Mucosa of gallbladder (tissue), 1 donor: ENCODE measurements at places on chromosomes 4 and X.

GRCh38 chr4:98828801-98829200 lies 100.1 kb downstream of the EIF4E start:
- DNase-seq, result no peak

GRCh38 chrX:76920607-76921006 lies 493.1 kb downstream of the MAGEE1 start:
- DNase-seq, result no peak

GRCh38 chrX:40244980-40245379 lies 147.2 kb upstream of the BCOR start:
- DNase-seq, result no peak

DNA sequence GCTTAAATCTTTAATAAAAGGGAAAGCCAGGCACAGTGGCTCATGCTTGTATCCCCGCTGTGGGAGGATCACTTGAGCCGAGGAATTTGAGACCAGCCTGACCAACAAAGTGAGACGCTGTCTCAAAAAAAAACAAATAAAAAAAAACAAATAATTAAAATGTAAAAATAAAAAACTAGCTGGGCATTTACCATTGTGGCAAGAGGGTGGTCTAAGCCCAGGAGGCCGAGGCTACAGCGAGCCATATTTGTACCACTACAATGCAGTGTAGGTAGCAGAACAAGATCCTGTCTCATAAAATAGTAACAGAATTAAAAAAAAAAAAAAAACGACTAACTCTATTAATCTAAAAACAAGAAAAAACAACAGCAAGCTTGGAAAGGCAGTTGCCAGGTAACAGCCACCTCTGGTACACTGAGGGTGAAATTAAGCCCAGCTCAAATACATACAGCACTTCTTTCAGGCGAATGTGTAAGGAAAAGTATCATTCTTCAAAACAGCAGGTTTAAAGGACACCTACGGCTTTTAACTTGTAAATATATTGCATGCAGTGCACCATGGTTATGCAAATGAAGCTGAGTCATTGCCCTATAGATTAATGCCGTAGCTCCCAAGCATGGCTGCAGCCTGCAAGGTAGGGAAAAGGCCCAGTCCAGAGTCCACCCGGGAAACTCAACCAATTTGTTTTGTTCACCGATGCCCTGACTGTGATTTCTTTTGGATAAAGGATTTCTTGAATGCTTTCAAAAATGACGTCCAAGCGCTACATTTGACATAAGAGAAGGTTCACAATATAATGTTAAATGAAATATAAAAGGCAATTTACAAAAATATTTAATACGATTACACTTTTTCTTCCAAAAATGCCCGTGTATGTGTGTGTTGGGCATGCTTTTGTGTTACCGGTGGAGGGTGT lies 14.5 kb upstream of the TXLNG start:
- peak; percentile 21 for DNase-seq

DNA sequence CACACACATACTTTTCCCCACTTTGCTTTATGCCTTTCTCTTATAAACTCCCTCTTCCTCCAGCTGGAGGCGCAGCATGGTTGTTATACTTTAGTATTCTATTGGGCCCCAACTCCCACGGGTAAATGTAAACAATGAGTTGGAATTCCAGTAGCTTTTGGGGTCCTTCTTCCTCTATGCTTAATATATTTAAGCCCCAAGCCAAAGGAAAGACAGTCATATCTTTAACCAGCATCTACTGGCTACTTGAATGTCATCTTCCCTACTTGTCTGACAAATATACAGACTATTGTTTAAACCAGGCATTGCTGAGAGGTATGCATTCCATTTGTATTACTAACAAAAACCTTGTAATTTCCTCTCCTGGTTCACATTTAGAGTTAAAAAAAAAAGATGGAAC lies 72.9 kb downstream of the WDR19 start:
- no peak for DNase-seq

GRCh38 chr4:167234316-167234881 lies at the start of gene SPOCK3:
Gene SPOCK3 (minus strand): TSS chr4:167234494.
- DNase-seq, result peak; percentile 35

- no peak for DNase-seq
These were observed 42.8 kb downstream of the AREG start for GRCh38 chr4:74487771-74488170.

DNA sequence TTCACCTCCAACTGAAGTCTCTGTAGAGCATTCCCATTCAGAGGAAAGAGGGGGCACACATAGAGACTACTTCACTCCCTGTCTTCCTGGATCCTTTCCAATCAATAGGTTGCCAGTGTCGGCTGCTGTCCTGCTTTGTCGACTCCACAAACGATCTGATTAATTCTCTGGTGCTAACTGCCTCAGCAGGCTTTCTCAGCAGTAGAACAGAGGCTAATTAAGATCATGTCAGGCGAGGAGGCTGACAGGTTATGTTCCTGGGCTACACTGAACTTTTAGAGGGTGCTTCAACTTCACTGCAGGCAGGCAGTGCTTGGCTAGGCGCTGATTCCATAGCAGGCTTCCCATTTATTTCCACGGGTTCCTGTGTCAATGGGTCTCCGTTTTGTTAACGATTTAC lies 79.2 kb downstream of the GRIA3 start:
- no peak for DNase-seq

DNA sequence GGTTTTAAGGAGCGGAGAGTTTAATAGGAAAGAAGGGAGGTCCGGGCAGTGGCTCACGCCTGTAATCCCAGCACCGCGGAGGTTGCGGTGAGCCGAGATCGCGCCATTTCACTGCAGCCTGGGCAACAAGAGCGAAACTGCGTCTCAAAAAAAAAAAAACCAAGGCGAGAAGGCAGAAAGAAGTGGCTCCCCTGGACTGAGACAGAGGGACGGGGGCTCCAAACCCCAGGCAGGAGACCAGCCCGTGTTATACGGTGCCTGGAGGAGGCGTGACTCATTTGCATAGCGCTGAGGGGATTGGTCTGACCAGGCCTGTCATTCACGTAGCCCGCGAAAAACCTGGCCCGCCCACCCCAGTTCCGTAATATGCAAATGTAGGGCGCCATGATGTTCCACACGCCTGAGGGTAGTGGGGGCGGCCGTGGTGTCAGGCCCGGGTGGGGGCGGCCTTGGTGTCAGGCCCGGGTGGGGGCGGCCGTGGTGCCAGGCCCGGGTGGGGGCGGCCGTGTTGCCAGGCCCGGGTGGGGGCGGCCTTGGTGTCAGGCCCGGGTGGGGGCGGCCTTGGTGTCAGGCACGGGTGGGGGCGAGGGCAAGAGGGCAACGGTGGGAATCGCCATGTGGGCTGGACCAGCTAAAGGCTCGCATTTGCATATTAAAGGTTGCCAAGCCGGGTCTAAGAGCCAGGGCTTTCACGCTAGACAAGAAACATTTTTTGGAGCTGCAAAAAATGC lies 2.1 kb downstream of the PLCXD1 start:
- DNase-seq, result peak; percentile 91

- no peak for DNase-seq
These were observed 12.4 kb downstream of the NKX1-1 start for GRCh38 chr4:1393866-1394265.

GRCh38 chrX:25156323-25156722 lies 140.6 kb upstream of the ARX start:
- no peak for DNase-seq

DNA sequence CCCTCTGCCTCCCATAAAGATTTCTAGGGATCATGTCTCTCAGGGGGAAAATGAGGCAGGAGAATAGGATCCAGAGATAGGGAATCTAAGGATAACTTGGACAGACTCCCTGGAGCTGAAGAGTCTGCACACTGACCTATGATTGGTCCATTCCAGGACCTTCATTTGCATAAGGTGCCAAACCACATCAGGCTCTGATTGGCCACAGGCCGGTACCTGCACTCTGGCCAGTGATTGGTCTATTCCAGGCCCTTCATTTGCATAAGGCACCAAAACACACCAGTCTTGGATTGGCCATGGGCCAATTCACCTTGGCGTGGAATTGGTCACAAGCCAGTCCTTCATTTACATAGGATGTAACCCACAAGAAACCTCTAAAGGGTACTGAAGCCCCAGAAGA lies 4.0 kb upstream of the HERC5 start:
- DNase-seq, result no peak

DNA sequence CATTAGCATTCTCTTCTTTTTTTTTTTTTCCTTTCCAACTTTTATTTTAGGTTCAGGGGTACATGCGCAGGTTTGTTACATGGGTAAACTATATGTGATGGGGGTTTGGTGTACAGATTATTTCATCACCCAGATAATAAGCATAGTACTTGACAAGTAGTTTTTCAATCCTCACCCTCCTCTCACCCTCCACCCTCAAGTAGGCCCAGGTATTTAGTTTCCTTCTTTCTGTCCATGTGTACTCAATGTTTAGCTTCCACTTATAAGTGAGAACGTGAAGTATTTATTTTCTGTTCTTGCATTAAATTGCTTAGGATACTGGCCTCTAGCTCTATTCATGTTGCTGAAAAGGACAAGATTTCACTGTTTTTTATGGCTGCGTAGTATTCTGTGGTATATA lies 140.8 kb upstream of the PGRMC2 start:
- DNase-seq, result no peak

GRCh38 chr4:39525822-39526690 lies 1.2 kb downstream of the UGDH start:
- no peak for DNase-seq

GRCh38 chr4:137025484-137026059 lies 506.7 kb downstream of the PCDH18 start:
- no peak for DNase-seq

DNA sequence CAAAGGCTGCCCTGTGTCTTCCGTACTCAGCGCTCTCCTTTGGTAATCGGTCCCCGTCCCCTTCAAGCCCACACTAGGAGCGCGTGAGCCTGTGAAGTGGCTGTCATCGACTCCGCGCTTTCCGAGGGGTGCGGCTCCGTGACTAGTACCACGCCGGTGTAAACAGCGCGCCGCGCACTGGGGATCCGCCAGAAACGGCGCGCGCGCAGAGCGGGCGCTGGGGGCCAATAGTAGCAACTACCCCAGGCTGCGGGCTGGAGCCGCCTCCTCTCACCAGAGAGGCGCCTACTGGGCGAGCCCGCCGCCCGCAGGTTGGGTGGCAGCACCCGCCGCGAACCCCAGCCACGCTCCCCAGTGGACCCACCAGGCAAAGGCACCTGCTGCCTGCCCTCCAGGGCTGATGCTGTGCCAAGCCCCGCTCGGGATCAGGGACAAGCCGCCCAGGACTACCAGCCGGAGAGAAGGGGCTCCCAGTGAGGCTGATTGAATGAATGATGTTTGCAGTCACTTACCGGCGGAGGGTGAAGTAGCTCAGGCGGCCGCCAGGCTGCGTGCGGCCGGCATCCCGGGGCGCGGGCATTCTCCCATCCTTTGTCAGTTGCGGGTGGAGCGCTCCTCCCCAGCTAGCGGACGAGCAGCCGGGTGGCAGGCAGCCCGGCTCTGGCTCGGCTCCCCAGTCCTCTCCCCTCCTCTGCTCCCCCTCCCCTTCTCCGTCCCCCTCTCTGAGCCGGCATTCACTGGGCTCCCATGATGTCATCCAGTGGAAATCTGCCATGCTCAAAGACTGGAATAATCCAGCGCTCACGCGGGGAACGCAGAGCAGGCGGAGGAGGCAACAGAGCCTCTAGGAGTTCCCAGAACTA lies 370.3 kb upstream of the SMIM31 start:
- no peak for DNase-seq

DNA sequence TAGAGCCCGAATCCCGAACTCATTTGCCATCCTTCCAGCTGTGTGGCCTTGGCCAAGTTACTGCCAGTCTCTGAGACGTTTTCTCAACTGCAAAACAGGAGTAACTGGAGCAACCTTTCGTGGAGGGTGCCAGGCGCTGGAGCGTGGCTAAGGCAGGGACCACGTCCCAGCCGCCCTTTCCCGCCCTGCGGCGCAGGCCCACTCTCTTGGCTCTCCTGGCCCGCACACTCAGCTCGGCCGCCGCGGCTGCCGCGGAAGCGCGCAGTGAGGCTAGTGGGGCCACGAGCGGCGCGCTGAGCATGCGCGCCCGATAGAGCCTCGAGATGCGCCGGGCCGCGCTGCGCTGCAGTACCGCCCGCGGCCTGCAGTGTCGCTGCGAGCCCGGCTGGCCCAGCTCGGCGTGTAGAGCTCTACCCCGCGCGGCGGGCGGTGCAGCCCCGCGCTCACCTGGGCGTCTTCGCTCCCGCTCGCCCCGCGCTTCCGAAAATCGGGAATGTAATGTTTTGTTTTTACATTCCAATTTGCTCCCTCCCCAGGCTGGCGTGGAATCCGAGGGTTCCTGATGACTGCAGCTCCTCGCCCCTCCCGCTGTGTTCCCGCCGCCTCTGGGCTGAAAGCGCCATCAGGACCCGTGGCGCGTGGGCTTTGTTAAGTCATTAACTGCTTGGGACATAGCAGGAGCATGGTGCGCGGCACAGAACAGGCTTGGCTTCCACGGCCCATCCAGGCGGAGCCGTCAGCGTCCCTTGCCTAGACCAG lies 4.0 kb upstream of the ZNF518B start:
- peak; percentile 48 for DNase-seq
